ENCODE measurements at places on chromosomes 3 and 15.

DNA sequence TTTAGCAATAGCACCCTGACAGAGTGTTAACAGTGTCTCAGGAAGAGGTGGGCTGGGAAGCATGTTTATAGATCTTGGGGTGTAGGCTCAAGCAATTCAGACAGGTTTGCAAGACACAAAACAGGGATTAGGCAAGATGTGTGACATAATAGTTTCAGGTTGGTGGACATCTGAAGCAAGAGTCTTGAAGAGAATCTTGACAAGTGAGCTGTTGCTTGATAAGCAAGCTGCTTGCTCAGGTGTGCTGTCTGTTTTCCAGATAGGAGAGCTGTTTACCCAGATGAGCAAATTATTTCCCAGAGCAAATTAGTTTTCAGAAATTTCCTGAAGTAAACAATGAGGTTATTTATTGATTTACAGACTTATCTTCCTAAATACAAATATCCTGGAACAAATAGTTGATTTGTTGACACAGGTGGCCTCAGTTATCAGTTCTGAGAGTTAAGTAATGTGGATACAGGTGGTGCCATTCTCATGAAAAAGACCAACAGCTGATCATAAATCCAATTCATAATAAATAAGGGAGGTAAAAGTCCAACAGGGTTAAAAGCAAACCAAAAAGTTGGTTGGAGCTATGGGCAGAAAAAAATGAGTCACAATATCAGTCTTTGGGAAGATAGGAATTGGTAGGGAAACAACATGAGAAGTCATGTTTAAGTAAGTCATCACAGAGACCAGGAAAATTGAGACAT lies 437.3 kb downstream of the TBL1XR1 start:
- no peaks in the 10 kb centered on the region for H3K36me3 ChIP-seq
- no peaks in the 10 kb centered on the region for H3K27me3 ChIP-seq
- no peaks in the 10 kb centered on the region for H3K4me1 ChIP-seq

- H3K27me3 ChIP-seq: no peaks in the 10 kb centered on the region
- no peak for DNase-seq
- no peaks in the 10 kb centered on the region for H3K4me1 ChIP-seq
- H3K36me3 ChIP-seq: no peaks in the 10 kb centered on the region
- H3K27ac ChIP-seq: no peak overlapping the region
These were observed 529.6 kb downstream of the AGBL1 start for GRCh38 chr15:86609275-86609674.

- no peak overlapping the region for H3K27ac ChIP-seq
- H3K4me1 ChIP-seq: peaks cover 9% of the 10 kb centered on the region
- H3K27me3 ChIP-seq: no peaks in the 10 kb centered on the region
- no peak overlapping the region for H3K4me3 ChIP-seq
These were observed 86.5 kb upstream of the MYZAP start for GRCh38 chr15:57505056-57505715.

DNA sequence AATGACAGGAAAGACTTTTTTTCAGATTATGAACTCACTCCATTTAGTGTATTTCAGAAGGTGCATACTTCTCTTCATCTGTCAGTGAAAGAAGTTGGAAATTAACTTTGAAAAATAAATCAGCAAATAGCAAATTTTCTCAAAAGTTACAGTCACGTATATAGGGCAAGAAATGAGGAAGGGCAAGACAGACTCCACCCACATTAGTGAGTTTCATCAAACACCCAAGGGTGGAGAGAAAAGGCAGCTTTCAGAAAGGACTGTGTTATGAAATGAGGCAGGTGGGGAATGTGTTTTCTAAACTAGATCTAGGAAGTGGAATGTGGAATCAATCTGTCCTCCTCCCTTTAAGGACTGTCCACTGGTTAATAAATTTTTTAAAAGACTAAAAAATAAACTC lies 2.9 kb downstream of the SLC22A13 start:
- H3K4me1 ChIP-seq: peaks cover 10% of the 10 kb centered on the region
- no peaks in the 10 kb centered on the region for H3K27me3 ChIP-seq
- no peak overlapping the region for H3K27ac ChIP-seq
- no peak overlapping the region for H3K4me3 ChIP-seq

- DNase-seq: no peak
- no peaks in the 10 kb centered on the region for H3K36me3 ChIP-seq
These were observed 49.3 kb upstream of the TRIM42 start for GRCh38 chr3:140628606-140629005.

DNA sequence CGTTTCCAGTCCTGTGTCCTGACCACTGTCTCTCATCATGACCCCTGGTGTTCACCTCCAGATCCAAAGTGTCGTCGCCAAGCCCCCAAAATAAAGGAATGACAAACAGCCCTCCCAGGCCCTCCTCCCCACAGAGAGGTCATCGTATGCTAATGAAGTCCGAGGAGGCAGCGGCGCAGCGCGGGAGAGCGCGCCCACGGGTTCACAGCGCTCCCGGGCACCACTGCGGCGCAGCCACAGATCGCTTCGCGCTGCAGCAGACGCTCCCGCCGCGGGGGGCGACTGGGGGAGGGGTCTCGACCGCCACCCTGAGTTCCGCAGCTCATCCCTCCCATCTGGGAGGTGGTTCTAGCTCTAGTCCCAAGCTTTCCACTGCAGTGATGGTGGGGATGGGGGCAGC lies 1.3 kb downstream of the DGKG start:
- peak overlapping the region; percentile 93 for H3K27ac ChIP-seq
- peak; percentile 88 for DNase-seq
- H3K4me3 ChIP-seq: peak overlapping the region; percentile 83
- no peaks in the 10 kb centered on the region for H3K36me3 ChIP-seq
- peaks cover 18% of the 10 kb centered on the region for H3K27me3 ChIP-seq

DNA sequence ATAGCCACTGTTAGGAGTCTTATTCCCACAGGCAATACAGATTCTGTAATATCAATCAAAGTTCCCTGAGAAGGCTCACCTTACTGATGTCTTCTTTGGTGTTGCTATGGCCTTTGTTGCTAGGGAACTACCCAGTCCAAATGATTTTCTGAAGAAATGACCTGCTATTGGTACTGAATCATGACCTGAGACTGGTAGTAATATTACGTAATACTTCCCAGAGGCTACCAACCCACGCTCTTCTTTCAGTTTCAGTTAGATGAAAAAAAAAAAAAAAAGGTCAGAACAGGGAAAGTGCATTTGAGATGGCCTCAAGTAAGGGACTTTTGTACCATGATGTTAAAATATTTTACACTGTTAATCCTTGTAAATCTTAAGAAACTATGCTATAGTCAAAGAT lies 1092.5 kb upstream of the EPHA6 start:
- DNase-seq: no peak
- no peak overlapping the region for H3K27ac ChIP-seq
- no peaks in the 10 kb centered on the region for H3K27me3 ChIP-seq

DNA sequence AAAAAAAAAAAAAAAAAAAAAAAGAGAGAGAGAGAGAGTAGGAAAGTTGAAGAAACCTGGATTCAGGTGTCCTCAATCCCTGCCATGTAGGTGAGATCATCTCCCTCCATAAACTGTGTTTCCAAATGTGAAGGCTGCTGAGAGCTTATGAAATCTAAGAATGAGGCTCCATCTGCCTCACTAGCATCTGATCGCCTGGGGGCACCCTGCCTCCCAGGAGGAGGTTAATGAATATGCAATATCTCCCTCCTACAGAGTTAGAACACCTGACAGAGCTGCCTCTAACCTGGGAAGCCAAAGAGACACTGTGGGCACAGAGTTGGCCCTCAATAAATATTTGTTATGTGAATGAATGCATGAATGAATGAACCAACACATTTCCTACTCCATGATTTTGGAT lies 23.8 kb upstream of the ZNF148 start:
- no peaks in the 10 kb centered on the region for H3K4me1 ChIP-seq
- DNase-seq: no peak
- no peak overlapping the region for H3K27ac ChIP-seq
- no peaks in the 10 kb centered on the region for H3K36me3 ChIP-seq
- no peaks in the 10 kb centered on the region for H3K27me3 ChIP-seq

- H3K4me1 ChIP-seq: no peaks in the 10 kb centered on the region
- peak; percentile 34 for DNase-seq
- no peak overlapping the region for H3K27ac ChIP-seq
- no peaks in the 10 kb centered on the region for H3K27me3 ChIP-seq
These were observed 161.1 kb upstream of the UBE2E1 start for GRCh38 chr3:23644676-23645075.

- no peaks in the 10 kb centered on the region for H3K27me3 ChIP-seq
- H3K27ac ChIP-seq: no peak overlapping the region
- H3K36me3 ChIP-seq: no peaks in the 10 kb centered on the region
- no peak overlapping the region for H3K4me3 ChIP-seq
- DNase-seq: no peak
These were observed 33.4 kb downstream of the MAGEF1 start for GRCh38 chr3:184678317-184679055.

- H3K36me3 ChIP-seq: no peaks in the 10 kb centered on the region
- H3K27ac ChIP-seq: no peak overlapping the region
- DNase-seq: no peak
These were observed 54.9 kb upstream of the COL6A6 start for GRCh38 chr3:130462089-130462488.

- H3K4me1 ChIP-seq: peaks cover 9% of the 10 kb centered on the region
- H3K36me3 ChIP-seq: no peaks in the 10 kb centered on the region
- no peak overlapping the region for H3K4me3 ChIP-seq
- DNase-seq: no peak
These were observed 63.6 kb upstream of the THBS1 start for GRCh38 chr15:39517122-39517855.

- no peaks in the 10 kb centered on the region for H3K36me3 ChIP-seq
- DNase-seq: peak; percentile 72
- no peaks in the 10 kb centered on the region for H3K4me1 ChIP-seq
- no peak overlapping the region for H3K4me3 ChIP-seq
- no peak overlapping the region for H3K27ac ChIP-seq
- no peaks in the 10 kb centered on the region for H3K27me3 ChIP-seq
These were observed 48.6 kb downstream of the CTXND1 start for GRCh38 chr15:80203361-80203885.

DNA sequence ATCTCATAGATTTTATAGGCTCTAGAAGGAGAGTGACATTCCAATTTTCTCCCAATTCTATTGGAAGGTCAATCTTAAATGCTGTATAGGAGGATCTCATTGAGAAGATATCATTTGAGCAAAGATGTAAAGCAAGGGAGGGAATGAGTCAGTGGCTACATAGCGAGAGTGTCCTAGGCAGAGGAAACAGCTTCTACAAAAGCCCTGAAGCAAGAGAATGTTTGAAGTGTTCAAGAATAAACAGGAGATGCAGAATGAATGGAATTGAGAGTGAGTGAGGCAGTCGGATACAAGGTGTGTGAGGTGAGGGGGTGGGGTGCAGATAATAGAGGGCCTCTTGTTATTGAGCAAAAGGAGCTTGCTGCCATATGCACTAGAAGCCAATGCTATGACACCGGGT lies 545.9 kb downstream of the IGSF11 start:
- no peaks in the 10 kb centered on the region for H3K36me3 ChIP-seq
- DNase-seq: no peak
- H3K4me3 ChIP-seq: no peak overlapping the region

GRCh38 chr3:106508331-106508893 lies 639.6 kb upstream of the CBLB start:
- no peak overlapping the region for H3K4me3 ChIP-seq
- H3K36me3 ChIP-seq: no peaks in the 10 kb centered on the region
- H3K27me3 ChIP-seq: no peaks in the 10 kb centered on the region
- DNase-seq: no peak

- H3K27me3 ChIP-seq: no peaks in the 10 kb centered on the region
- H3K4me3 ChIP-seq: no peak overlapping the region
- no peak overlapping the region for H3K27ac ChIP-seq
- no peak for DNase-seq
- H3K36me3 ChIP-seq: no peaks in the 10 kb centered on the region
These were observed 101.2 kb upstream of the RGMA start for GRCh38 chr15:93190238-93190637.

GRCh38 chr3:29977360-29977759 lies 629.0 kb upstream of the TGFBR2 start:
- DNase-seq: no peak
- H3K36me3 ChIP-seq: no peaks in the 10 kb centered on the region

DNA sequence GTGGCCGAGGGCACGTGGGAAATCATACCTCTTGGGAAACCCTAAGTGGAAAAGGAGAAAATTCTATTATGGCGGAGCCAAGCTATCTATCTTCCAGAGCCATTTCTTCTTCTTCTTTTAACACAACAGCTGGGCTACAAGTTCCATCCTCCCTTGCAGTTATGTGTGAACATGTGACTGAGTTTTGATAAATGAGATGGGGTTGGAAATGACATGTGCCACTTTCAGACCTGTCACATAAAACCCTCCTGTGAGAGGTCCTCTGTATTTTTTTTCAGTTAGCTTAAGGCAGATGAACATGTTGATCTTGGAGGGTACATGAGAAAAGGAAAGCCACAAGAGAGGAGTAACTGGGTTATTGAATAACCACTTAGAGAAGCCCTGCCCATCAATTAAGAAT lies 47.9 kb downstream of the AGBL1 start:
- H3K36me3 ChIP-seq: no peaks in the 10 kb centered on the region
- H3K27ac ChIP-seq: no peak overlapping the region
- no peaks in the 10 kb centered on the region for H3K4me1 ChIP-seq
- no peak for DNase-seq
- no peak overlapping the region for H3K4me3 ChIP-seq

DNA sequence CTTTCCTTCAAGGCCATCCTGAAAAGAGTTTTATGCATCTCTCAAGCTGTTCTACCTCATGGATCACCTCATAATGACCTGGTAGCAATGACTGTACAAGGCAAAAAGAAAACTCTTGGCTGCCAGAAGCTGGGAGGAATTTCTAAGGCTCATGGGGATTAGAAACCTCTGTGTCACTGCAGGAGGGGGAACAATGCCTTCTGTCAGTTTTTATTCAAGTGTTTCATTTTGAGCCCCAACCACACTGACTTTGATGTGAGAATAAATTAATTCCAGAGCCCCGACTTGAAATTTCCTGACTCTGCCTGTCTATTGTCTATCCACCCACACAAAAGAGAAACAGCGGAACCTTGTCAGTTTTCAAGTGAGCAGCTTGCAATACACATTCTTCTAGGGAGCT lies 58.7 kb upstream of the MRPL3 start:
- no peak overlapping the region for H3K27ac ChIP-seq
- no peak overlapping the region for H3K4me3 ChIP-seq
- H3K36me3 ChIP-seq: no peaks in the 10 kb centered on the region
- no peaks in the 10 kb centered on the region for H3K27me3 ChIP-seq

- H3K4me3 ChIP-seq: peak within 1 kb of the TSS; percentile 87
- peak; percentile 98 for DNase-seq
- peaks cover 23% of the 10 kb centered on the region for H3K4me1 ChIP-seq
- peak within 1 kb of the TSS; percentile 89 for H3K27ac ChIP-seq
- no peaks in the 10 kb centered on the region for H3K27me3 ChIP-seq
- H3K36me3 ChIP-seq: no peaks in the 10 kb centered on the region
These were observed at the start of gene CMSS1 for GRCh38 chr3:99817437-99818240. CMSS1 (plus strand) TSS chr3:99817862.

GRCh38 chr3:143514874-143515273 lies 333.4 kb downstream of the SLC9A9 start:
- H3K27ac ChIP-seq: no peak overlapping the region
- no peaks in the 10 kb centered on the region for H3K4me1 ChIP-seq
- DNase-seq: no peak
- H3K4me3 ChIP-seq: no peak overlapping the region

- H3K27me3 ChIP-seq: no peaks in the 10 kb centered on the region
- DNase-seq: no peak
- peaks cover 7% of the 10 kb centered on the region for H3K4me1 ChIP-seq
- no peak overlapping the region for H3K4me3 ChIP-seq
These were observed 107.6 kb upstream of the FXR1 start for GRCh38 chr3:180804916-180805315.

DNA sequence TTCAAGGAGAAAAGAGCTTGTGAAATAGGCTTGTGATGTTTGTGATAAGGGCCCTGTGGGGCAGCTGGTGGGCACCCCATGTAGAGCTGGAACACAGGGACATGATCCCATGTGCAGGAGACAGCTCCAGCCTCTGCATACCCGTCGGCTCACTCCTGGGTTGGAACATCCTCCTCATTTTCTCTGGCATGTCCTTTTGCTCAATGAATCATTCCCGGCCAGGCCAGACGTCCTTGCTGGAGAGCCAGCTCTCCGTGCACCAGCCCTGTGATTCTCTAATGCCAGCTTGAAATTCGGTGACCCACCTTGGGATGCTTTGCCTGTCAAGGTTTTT lies 77.3 kb downstream of the SMAD3 start:
- DNase-seq: no peak
- peaks cover 95% of the 10 kb centered on the region for H3K4me1 ChIP-seq
- no peak overlapping the region for H3K4me3 ChIP-seq
